ENCODE measurements at places on chromosomes 4 and X. TPM values are rescaled to one million over a fixed set of nuclear protein-coding genes. Genes with fewer than 3 reads are reported as not detected.

IL2RG gene
- total RNA-seq, result 8.2 TPM

L1CAM gene
- 1.8 TPM for total RNA-seq

CTPS2 gene
- 16.6 TPM for total RNA-seq

GRCh38 chr4:172975651-172976229, 192.9 kb upstream of the GALNT7 start:
- no peak for DNase-seq
- peaks cover 3% of the 10 kb centered on the region for H3K27me3 ChIP-seq
- peaks cover 16% of the 10 kb centered on the region for H3K4me1 ChIP-seq
- no peak overlapping the region for H3K4me3 ChIP-seq

- H3K27me3 ChIP-seq, result no peaks in the 10 kb centered on the region
- H3K4me1 ChIP-seq, result no peaks in the 10 kb centered on the region
- H3K27ac ChIP-seq, result no peak overlapping the region
- H3K36me3 ChIP-seq, result no peaks in the 10 kb centered on the region
- no peak overlapping the region for H3K4me3 ChIP-seq
- DNase-seq, result no peak
These were observed 82.5 kb upstream of the AFF2 start for GRCh38 chrX:148417934-148418333.

Data from body of pancreas (tissue), 4 donors.